ENCODE measurements at places on chromosomes 6 and 20.

DNA sequence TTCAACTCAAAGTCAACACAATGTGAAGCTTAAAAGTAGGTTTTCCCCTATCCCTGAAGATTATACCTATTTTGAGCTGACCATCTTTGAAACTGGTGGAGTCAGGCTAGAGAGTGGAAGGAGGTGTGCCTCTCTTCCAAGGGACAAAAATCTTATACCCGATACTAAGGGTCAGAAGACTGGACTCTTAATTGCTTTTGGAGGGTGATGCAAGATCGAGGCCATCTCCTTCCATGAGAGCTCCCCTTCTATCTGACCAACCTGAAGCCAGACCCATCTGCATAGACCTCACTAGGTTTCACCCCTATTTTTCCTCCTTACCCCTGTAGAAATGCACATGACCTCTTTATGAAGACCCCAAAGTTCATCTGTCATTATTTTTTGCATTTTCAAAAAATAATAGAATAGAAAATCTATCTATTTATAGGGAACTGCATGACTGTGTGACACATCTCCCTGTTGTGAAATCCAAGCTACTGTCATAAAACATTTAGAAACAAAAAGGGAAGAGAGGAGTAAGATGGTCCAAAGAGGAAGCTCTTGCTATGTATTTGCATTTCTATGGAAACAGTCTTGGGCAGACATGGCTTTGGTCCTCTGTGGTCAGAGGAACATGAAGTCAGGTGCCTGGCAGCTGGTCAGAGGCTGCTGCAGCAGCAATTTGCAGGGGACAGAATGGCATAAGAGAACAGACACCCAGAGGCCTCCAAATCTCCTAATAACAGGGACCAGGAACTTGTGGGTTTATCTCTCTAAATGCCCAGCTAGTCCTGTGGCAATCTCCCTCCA lies 349.2 kb downstream of the MAFB start:
- DNase-seq, result no peak

- no peak for DNase-seq
Observed at GRCh38 chr6:90420500-90420899, 123.9 kb upstream of the BACH2 start.

DNA sequence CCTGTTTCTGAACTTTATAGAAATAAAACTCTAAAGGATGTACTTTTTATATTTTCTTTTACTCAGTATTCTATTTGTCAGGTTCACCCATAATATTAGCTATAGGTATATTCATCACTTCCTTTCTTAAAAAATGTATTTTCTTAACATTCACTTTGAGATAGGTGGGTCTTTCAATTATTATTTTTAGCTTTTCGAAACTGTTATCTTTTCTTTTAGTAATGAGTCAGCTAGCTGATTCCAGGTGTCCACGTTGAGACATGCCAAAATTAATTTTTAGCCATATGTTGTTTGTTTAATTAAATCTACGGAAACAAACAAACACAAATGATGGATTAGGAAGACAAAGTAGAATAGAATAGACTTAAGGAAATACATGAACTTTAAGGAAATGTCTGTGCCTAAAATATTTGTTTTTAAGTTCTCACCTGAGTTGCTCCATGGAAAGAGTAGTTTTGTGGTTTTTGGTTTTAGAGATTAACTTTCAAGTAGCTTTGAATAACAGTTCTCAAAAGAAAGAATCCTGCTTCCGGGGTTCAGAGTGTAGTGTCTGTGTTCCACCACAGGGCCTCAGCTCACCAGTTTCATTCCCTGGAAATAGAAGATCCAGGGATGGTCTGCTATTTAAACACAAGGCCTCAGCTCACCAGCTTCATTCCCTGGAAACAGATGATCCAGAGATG lies 435.0 kb downstream of the HAO1 start:
- DNase-seq, result peak; percentile 24

DNA sequence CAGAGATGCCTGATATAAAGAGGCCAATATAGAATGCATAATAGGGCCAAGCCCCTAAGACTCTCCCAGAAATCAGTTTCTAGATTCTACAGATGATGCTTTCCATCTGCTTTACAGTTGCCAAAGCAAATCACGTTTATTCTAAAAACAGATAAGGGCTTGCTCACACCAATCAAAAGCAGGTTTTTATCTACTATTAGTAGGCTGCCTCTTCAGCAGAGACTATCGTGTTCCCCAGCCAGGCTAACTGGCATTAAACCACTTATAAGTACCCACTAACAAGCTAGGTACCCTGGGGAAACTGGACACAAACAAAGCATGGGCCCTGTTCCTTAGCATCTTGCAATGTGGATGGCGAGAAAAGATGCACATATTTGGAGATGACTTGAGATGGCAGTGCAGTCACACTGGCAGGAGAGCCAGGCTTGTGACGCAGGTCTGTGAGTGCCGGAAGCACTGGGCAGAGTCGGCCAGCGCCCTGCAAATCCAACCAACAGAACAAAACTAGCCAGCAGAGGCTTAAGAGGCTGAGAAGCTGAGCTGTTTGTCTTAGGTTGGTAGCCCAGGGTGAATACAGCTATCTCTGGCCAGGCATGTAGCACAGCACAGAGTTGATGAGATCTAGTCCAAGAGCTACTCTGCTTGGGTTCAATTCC lies 73.4 kb downstream of the GFOD1 start:
- no peak for DNase-seq

- DNase-seq, result no peak
Observed at GRCh38 chr6:120899932-120900331, 434.3 kb downstream of the TBC1D32 start.

DNA sequence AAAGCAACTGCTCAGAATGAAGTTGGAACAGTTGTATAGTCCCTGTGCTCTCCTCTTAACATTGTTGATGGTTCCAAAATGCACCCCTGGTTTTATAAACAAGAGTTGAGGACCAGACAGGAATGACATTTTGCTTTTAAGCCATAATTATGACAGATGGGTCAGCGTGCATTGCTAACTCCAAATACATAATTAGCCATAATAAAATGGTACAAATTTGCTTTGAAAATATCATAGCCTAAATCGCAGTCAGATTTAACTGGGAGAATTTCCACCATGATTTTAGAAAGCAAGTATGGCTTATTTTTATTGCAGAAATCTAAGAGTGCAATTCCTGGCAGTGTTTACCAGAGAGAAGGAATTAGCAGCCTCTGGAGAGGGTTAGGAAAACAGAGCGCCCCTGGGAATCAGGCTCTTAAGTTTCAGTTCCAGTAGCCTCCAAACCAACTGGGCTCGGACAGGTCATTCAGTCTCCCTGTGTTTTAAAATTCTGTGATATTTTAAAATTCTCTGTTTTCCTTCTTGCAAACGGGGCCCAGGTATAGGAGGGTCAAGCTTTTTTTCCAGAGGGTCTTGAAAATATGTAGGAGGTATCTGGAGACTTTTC lies 302.3 kb downstream of the TBC1D7 start:
- no peak for DNase-seq
